ENCODE measurements at places on chromosomes 6 and 20.

DNA sequence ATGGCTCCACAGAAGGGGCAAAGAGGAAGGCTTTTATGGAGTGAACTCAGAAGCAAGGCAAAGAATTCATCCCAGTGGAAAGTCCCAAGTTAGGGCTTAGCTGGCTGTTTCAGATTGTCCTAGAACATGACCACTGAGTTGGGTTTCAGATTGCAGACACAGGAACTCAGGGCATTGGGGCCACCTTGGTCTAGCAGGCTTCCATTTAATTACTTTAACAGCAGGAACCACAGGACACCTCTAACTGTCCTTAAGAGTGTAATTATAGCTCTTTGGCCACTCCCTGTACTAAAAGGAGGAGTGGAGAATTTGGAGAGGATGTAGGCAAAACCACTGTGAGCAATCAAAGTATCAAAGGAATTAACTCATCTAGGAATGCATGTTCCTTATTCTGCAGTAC, 150.6 kb upstream of the AGPAT4 start:
- no peak for DNase-seq

DNA sequence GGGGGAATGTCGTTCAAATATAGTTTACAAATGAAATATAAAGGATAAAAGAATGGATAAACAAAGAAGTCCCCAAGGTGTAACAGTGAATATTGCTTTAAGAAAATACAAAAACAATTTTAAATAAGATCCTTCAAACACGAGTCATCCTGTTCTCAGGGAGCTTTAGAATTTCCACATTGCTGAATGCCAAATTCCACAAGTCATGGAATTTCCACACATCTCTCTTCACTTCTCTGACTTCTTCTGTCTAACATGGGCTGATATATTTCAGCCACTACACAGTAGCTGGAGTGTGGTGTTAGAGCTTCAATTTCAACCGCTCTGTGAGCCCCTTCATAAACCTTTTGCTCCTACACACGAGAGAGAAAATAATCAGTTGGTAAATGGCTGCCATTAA, 28.0 kb downstream of the IL22RA2 start:
- no peak for DNase-seq

DNA sequence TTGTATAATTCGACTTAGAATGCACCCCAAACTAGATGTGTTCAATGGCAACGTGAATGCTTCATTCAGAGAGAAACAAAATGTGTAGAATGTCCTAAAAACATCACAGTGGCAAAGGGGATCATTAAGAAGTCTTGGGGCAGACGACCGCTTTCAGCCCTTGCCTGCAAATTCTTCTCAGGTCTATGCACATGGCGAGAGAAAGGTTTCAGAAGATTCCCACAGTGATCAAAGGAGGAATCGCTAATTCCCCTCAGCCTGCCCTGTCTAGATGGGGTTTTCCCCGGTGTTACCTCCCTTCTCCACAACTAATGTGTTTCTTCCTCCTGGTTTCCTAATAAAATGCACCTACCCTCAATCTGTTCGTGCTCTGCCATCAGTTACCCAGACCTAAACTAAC, 13.3 kb upstream of the NHSL1 start:
- DNase-seq = no peak

DNA sequence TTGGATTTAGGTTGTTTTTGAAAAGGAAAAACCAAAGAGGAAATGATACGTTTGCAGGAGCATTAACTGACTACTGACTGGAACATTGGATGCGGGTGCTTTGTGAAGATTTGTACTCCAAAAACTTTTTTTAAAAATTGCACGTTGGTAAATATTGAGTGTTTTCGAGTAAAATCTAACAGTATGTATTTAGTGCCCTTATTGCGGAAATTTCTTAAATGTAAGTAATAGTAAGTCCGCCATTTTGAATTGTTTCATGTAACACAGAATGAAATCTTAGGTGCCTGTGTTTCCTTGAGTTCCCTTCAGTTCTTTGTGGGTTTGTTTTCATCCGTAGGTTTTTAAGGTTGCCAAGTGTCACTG, 15.2 kb upstream of the LIN28B start:
- DNase-seq = no peak

- no peak for DNase-seq
These were observed 61.7 kb downstream of the PYGB start for GRCh38 chr20:25309395-25310267.

- DNase-seq = no peak
These were observed 19.9 kb upstream of the CRIP3 start for GRCh38 chr6:43328528-43328927.

DNA sequence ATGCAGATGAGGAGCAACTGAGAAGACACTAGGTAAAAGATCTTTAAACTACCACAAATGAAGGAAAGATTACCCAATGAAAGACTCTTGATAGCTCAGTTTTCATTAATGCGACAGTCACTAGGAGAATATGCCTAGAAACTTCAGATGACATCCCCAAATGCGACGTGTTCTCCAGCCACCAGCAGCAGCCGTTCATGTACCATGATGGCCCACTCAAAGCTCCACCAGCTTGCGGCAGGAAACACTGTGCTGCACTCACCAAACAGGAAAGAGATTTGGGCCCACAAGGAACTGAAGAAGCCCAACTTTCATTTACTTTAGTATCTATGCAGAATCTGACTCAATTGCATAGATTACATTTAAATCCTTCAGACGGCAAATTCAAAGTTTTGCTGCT, 7.5 kb downstream of the DIDO1 start:
- DNase-seq = no peak

- no peak for DNase-seq
These were observed 44.8 kb downstream of the TAF8 start for GRCh38 chr6:42095094-42095493.

GRCh38 chr6:4664911-4665310, 111.3 kb upstream of the CDYL start:
- no peak for DNase-seq

- peak; percentile 75 for DNase-seq
These were observed at the start of gene MRS2 for GRCh38 chr6:24402697-24403500. MRS2 (plus strand) TSS chr6:24402936; CDS start chr6:24403047, 111 bp downstream.

DNA sequence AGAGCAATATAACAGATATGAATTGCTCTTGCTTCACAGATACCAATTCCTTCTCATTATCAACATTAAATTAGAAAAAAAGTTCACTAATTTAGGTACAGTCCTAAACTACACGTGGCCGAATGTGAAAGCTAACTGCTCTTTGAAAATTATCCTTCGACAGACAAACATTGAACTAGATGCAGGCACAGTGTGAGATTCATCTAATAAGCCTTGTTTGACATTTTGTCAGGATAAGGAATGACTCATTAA, 1.1 kb downstream of the FAM184A start:
- no peak for DNase-seq

DNA sequence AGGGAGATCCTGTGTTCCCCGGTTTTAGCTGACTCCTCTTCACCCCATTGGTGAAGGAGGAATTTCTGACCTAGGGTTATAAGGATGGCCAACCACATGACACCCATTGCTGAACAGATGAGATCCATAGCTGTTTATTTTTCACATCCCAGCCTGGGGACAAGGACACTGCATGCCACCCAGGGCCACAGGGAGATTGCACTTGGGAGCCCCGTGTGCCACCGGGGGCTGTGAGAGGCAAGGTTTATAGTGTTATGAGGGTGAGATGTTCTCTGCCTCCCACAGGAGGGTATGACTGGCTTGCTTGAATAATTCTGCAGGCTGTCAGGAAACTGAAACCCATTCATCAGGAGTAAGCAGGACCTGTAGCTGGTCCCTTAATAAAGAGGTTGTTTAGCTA, 14.7 kb upstream of the SLPI start:
- DNase-seq = no peak

DNA sequence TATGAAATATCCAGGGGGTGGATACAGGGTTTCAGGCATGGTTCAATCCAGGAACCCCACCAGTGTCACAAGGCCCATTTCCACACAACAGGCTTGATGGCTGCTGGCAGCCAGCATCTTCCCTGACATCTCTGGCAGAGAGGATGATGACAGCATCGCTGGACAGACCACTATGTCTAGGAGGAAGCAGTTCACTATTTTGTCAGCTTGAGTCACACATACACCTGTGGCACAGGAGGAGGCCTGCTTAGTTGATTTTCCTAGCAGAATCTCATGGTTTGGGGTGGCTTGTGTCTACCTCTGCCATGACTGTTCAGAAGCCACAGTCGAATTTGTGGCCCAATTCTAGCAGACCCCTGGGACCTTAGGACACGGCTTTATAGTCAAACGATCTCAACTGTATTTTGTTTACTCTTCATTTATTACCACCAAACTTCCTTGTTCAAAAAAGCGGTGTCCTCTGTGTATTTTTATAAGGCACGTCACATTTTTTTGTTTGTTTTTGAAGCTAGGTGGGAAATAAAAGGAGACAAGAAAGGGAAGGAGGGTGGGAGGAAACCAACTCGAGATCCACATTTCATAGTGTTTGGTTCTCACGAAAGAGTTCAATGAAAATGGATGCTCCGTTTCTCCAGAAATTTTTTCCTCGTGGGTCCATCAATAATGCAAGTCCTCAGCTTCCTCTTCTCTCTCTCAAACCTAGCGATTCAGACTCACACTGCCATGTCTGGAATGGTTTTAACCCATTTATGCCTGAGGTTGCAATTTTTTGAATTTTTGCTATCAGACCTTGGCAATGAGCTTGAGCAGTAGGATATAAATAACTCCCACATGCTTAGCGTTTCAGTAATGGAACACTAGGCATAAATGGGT, 94.4 kb downstream of the TOX2 start:
- no peak for DNase-seq

DNA sequence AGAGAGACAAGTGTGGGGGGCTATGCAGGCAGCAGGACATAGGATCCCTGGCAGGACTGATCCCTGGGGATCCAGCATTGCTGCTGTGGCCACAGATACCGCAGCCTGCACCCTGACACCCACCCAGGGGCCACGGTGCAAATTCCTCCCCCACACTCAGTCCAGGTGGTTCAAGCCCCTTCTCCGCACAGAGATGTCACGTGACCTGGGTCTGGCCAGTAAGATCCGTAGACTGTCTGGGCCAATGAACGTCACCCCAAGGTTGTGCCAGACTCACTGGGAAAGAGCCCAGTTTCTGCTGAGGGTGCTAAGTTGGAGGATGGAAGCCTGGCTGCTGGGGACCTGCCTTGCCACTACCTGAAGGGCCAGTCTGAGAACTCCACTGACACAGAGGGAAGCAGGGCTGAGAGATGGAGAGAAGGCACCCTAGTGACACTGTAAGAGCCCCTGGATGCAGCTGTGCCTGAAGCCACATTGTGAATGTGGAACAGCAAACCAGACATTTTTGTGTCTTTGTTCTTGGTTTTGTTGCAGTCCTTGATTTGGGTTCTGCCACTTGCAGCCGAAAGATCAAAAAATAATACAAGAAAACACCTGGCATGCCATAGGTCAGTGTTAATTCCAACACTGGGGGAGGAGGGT, 228.6 kb downstream of the PREX1 start:
- DNase-seq = no peak

- no peak for DNase-seq
These were observed 44.5 kb upstream of the NCOA3 start for GRCh38 chr20:47456952-47457724.

DNA sequence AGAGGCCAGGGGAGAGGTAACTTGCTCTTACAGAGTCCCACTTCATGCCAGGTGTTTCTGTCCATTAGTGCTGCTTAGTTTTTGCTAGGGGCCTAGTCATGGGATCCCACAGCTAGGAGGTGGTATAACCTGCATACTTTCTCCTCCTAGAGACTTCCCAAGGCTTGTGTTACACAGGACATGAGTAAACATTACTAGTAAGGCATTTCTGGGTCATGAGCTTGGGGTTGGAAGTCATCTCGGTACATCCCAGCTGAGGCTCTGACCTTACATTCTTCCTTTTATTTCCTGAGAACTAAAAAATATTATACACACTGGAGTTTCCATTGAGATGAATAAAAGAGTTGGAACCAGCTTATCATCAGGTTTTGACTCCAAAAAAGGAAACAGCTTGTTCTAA, 20.9 kb upstream of the PNPLA1 start:
- no peak for DNase-seq

- DNase-seq = no peak
These were observed 8.0 kb upstream of the SIRPD start for GRCh38 chr20:1565461-1565860.

- DNase-seq = no peak
These were observed 52.1 kb downstream of the HNF4A start for GRCh38 chr20:44407402-44408184.

DNA sequence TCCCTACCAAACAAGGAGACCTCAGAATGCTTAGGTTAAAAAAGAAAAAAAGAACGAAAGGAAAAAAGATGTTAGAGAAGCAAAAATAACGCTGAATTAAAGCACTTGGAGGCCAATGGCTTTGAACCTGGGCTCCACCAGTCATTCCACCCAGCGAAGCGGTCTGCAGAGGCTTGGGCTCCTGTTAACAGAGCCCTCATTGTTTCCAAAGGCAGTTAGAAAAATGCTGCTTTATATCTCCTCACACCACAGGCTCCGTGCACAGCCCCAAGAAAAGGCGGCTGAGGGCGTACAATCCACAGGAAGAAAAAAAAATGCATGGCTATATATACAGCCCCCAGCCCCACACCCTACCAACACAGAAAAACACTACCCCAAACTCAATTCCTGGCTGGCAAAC, 255.9 kb downstream of the FOXC1 start:
- peak; percentile 7 for DNase-seq

- DNase-seq = no peak
These were observed 28.5 kb upstream of the CITED2 start for GRCh38 chr6:139402876-139403386.

- no peak for DNase-seq
These were observed 232.0 kb upstream of the NOX3 start for GRCh38 chr6:155687645-155688044.

DNA sequence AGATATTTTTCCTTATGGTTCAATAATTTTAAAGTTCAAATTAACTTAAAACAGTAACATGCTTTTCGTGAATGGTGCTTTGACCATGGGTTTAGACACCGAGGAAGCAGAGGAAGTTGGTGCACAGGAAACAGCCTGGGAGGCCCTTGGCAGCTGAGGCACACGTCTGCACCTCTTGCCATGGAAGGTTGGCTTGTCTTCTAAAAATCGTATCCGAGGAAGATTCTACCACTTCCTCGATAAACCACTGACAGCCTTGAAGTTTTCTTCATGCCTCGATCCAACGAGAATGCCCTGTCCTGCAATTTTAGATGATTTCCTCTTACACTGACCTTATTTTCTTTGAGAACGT, 12.2 kb downstream of the DLL1 start:
- no peak for DNase-seq

DNA sequence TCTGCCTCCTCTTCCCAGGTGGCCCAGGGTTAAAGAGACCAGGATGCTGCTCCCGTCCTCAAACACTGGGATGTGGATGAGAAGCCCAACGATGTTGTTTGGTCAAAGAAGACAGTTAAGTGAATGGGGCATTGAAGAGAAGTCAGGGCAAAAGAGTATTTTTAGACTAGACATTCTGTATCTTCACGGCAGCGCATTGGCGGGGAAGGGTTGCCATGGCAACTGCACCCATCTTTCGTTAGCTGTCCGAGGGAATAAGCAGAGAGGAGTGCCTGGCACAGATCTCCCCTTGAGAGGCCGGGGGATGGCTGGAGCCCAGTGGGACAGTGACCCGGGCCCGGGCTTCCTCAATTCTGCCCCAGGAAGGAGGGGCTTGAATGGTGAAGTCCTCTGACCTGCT, 56.4 kb upstream of the GPR31 start:
- no peak for DNase-seq

All from amygdala (tissue), 56 donors.